H7 (cell line): ENCODE measurements at places on chromosomes 2 and 18.

- peak; percentile 38 for DNase-seq
These were observed 419.6 kb upstream of the POU3F3 start for GRCh38 chr2:104434318-104434792.

GRCh38 chr18:7793100-7793499 is 226.0 kb downstream of the PTPRM start:
- no peak for DNase-seq

DNA sequence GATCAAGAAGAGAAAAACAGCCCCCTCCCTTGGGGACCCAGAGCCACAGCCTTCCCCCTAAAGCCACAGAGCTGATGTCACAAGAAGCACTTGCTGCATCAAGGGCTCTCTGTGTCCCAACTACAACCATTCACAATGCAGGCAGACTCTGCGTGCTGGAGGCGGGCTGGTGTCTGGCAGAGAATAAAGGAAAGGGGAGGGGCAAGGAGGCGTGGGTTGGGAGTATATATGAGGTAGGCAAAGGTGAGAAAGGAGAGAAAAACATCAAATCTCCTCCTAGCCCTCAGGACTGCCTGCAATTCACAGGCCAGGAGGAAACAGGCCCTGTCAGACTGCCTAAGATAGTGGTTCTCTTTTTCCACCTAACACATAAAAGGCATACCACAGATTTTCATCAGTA is 48.8 kb upstream of the IHH start:
- peak; percentile 67 for DNase-seq

- DNase-seq = no peak
These were observed 113.4 kb upstream of the GLI2 start for GRCh38 chr2:120622159-120622869.

- DNase-seq = no peak
These were observed 162.0 kb downstream of the RTP5 start for GRCh38 chr2:242031481-242032019.

DNA sequence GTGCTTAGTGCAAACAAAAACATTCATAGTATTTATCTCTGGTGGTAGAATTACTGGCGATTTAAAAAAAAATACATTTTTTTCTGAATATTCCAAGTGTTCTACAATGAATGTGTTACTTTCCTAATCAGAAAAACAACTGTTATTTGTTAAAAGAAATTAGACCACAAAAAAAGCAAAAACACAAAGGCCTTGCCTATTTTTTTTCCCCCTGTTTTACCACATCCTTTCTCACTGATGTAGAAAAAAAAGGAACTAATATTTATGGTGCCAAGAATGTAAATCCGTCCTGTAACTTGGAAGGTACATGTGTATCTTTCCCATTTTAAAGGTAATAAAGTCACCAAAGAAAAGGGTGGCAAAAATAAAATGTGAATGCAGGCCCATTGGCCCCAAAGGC is 28.4 kb upstream of the MGAT4A start:
- DNase-seq = no peak

DNA sequence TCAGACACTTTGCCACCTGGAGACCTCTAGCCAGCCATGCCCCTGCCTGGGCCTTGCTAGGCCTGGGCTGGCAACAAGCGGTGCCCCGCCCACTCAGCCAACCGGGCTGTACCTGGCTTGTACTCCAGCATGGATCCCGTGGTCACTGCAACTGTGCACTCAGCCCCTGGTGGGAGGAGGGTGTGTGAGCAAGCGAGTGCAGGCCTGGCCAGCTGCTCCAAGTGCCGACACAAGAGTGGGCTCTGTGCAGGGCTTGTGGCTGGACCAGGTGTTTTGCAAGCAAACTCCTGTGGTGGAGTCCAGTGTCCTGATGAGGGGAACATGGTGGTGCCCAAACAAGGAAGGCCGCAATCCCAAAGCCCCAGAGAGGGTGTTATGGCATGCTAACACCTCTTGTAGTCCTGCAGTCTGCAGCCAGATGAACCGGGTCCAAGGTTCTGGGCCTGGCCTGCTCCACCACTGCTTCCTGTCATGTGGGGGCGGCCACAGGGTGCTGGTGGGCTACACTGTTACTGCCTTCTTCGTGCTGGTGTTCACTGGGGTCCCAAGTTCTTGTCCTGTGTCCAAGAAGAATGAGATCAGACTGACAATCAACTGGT is 60.1 kb upstream of the CD28 start:
- DNase-seq = peak; percentile 43

GRCh38 chr2:60329225-60329624 is 224.2 kb downstream of the BCL11A start:
- no peak for DNase-seq

DNA sequence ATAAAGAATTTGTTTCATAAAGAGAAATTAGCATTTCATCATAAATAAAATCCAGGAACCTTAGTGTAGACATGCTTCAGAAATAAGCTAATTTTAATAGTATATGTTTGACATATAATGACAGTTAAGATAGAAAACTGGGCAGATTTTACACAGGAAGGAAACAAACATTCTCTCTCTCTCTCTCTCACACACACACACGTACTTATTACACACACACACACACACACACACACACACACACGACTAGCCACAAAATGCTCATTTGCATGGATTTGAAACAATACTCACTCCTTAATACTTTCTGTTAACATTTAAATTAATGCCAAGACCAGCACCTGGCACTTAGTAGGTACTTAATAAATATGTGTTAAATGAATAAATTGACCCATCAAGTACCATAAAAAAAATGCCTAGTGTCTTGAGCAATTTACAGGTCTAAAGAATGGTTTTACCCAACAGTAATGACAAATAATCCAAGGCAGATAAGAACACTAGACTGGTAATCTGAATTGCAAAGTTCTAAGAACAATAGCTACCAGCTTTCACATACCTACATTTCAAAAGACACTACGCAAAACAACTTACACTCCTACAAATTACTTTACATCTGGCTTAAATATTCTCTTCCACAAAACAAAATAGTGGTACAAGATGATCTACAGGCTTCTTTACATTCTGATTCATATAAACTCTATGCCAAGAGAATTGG is 2.9 kb upstream of the GALNT3 start:
- DNase-seq = peak; percentile 28

GRCh38 chr2:177165061-177165583 is 47.5 kb upstream of the HNRNPA3 start:
- DNase-seq = no peak

- peak; percentile 53 for DNase-seq
These were observed 27.1 kb upstream of the ICOS start for GRCh38 chr2:203909261-203909967.

DNA sequence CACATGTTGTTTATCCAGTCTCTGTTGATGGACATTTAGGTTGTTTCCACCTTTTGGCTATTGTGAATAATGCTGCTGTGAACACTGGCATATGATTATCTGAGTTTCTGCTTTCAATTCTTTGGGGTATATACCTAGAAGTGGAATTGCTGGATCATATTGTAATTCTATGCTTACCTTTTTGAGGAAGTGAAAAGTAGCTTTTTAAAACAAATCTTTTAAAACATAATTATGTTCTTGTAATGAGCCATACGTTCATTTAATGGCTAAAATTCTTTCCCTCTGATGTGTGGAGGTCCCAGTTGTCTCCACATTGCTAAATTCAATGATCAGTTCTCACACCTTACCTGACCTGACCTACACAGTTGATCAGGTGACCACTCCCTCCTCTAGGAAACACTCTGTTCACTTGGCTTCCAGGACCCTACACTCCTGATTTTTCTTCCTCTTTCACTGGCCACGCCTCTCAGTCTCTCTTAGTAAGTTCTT is 27.8 kb upstream of the SERTAD2 start:
- DNase-seq = no peak

DNA sequence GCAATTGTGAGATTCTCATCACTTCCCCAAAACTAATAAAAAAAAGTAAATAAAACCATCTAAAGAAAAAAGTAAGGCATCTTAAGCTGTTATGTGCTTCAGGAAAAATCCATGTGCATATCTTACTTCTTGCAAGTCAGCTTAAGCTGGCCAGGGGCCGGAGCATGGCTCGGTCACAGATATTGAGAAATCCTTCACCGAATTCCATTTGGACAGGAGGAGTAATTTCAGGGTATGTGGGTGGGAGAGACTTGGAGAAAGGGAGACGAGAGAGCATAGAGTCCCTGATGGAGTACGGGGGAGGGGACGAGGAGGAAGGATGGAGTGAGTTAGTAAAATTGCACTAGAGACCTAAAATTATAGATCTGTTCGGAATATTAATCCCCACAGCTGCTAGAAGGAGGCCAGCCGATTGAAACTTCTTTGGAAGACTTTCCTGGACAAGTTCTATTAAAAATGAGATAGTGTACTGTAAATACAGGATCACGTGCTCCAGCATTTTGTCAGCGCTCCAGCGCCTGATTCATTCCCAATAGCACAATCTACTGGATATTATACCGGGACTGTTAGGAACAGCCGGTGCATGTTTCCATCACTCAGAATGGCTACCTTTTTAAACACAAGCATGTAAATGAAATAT is 438.5 kb downstream of the ZNF516 start:
- no peak for DNase-seq

GRCh38 chr2:241034490-241035141 is 36.2 kb downstream of the SNED1 start:
- DNase-seq = peak; percentile 50

DNA sequence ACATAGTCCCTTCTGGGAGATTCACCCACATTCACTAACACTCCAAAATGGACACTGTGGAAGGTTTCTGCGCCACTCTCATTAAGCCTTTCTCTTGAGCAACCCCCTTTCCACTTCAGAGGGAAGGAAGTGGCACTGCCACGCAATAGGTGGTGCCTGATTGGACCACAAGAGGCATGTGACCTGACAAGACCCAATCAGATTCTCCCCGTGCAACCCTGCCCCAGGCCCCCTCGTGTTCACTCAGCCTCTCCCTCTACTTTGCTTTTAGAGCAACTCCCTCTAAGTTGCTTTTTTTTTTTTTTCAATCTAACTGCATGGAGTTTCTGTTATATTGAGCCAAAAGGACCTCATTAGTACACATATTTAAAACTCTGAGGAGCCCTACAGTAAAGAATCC is 158.0 kb downstream of the EN1 start:
- no peak for DNase-seq

- DNase-seq = no peak
These were observed 233.1 kb upstream of the MEX3C start for GRCh38 chr18:51430538-51430937.

- DNase-seq = no peak
These were observed 45.6 kb downstream of the TWIST2 start for GRCh38 chr2:238893349-238894000.

GRCh38 chr2:198490748-198491147 is 686.4 kb downstream of the PLCL1 start:
- DNase-seq = no peak

GRCh38 chr2:191086706-191087105 is 64.1 kb downstream of the STAT4 start:
- no peak for DNase-seq

DNA sequence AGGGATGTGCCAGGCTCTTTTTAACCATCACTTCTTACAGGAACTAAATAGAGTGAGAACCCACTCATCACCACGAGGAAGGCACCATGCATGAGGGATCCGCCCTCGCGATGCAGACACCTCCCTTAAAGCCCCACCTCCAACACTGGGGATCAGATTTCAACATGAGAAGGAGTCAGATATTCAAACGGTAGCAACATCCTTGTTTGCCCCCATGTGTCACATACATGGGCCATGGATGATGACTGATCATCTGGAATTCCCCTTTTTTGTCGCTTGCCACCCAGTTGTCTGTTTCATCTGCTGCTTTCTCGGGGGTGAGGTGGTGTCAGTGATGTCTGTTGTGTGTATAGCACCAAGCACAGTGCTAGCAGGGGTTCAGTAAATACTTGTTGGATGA is 57.9 kb downstream of the NCK2 start:
- DNase-seq = no peak

- DNase-seq = peak; percentile 77
These were observed 83.0 kb upstream of the ZNF532 start for GRCh38 chr18:58781627-58782194.

GRCh38 chr2:96144481-96145035 is 682 bp downstream of the DUSP2 start:
- peak; percentile 83 for DNase-seq

- DNase-seq = peak; percentile 94
These were observed 22.7 kb upstream of the GMPPA start for GRCh38 chr2:219475697-219476651.

- DNase-seq = no peak
These were observed 225.1 kb upstream of the SALL3 start for GRCh38 chr18:78754311-78755043.

DNA sequence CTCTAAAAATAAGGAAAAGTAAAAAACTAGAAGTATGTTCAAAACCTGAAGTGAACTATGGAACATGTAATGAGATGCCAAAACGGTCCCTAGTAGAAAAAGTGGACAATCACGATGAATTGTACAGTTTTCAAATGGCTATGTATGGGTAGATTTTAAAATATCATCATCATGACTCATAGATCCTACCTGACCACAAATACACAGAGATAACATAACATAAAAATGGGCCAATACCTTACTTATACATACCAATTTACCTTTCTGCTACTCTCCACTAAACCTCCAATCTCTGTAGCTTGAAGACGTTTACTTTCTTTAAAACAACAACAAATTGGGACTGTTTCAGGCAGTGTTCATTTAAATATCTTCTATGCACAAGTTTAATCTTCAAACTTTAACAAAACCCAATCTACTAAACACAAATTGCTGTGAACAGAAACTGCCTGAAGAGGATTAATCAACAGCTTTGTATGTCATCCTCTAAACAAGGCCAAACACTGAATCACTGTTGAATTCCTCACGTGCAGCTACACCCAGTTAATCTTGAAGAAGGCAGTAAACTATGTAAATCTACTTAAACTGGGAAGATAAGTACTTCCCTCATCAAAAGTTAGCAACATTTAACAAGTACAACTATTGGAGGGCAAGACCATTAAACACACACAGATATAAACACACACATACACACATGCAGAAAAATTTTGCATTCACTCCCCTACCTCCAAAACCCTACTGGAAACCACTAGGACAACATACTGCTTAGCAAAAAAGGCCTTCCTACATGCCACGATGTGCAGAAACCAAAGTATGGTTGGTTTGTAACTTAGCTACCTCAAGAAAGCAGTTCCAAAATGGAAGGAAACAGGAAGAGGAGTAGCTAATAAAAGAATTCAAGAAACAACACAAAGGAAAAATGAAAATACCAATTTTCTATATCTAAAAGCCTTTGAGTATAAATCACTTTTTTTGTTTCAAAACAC is 90.3 kb downstream of the RBMS1 start:
- DNase-seq = no peak

- DNase-seq = no peak
These were observed 3.8 kb upstream of the SLC1A4 start for GRCh38 chr2:64985447-64985846.

DNA sequence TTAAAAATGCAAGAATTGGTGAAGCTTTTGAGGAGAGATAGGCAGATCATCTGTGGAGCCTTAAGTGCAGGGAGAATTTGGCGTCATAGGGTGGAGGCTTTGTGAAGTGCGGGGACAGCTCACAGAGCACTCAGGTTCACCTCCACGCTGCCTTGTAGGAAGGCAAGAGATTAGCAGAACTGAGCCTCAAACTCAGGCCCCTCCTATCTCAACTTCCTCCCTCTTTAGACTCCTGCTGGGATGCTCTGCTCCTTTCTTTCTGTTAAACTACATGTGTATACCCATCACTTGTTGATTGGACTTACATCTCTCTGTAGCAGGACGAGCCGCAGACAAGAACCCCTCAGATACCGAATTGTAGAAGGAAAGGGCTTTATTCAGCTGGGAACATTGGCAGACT is 422.2 kb downstream of the SETBP1 start:
- DNase-seq = peak; percentile 2
